ENCODE measurements at places on chromosomes 3 and 15.

DNA sequence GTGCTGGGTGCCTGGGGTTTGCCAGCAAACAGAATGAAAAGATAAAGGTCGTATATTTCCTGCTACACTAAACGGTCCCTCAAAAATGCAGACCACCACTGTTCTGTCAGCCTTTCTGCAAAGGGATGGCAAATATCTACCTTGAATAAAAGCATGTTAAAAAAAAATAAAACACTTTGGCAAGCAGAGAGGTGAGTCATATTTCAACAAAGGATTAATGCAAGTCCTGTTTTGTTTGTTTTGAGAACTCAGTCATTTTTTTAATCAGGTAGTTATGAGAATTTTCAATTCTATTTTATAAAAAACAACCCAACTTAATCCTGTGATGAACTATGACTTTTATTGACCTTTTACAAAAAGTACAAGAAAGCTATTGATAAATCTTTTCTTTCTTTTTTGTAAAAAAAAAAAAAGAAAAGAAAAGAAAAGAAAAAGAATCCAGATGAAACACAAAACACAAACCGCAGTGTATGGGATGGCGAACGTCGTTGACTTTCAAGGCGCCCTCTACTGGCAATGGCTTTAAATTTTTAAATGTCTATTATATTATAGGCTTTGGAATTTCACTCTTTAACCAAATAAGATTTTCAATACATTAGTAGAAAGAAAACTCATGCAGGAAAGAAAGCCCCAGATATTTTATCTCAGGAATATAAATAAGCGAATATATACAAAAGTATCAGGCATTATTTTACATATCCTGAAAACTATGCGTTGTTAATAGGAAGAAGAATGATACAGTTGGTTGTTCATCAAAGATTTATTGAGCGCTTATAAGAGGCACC is 87.8 kb downstream of the NCEH1 start:
- DNase-seq = peak; percentile 20

DNA sequence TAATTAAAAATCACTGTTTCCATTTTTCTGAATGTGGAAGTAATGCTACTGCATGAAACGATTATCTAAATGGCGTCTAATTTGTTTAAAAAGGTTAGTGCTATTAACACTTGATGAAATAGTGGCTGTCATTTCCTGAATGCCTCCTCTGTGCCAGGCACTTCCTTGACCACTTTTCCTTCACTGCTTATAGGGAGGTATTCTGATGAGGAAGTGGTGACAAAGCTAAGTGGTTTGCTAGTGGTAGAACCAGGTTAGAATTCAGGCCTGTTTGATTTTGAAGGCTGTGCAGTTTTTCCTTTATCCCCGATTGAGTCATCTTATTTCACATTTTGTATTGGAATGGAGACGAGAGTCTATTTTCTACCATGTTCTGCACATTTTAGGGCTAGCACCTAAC is 119.0 kb downstream of the USP13 start:
- DNase-seq = no peak

DNA sequence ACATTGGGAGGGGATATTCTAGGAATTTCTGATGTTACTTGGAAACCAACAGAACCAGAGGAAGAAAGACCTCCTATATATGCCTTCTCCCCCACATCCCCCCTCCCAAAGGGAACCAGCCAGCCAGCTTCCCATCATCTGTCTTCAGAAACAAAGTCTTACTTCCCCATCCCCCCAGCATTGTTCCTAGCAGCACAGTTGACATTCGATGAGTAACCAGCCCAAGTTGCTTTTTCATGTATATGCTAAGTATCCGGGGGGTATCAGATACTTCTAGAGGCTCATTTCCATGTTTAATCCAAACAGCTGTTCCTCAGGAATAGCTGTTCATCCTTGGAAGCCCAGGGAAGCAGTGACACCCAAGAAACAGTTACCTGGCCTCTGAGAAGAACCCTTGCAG is 16.0 kb downstream of the RMDN3 start:
- no peak for DNase-seq

DNA sequence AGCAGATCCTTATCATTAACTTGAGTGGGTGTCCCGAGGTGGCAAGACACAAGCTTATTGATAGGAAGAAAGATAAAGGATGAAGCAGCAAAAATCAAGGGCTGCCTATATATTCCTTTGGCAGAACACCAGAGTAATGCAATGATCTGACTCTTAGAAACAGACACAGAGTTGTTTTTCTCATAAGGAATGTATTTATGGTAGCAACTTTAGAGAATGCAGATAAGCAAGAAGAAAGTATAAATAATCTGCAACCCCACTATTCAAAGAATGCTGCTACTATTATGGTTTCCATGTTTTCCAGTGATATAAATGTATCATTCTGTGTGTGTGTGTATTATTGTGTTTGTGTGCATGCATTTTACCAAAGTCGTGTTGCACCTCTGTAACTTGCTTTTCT is 208.3 kb downstream of the THSD4 start:
- no peak for DNase-seq

DNA sequence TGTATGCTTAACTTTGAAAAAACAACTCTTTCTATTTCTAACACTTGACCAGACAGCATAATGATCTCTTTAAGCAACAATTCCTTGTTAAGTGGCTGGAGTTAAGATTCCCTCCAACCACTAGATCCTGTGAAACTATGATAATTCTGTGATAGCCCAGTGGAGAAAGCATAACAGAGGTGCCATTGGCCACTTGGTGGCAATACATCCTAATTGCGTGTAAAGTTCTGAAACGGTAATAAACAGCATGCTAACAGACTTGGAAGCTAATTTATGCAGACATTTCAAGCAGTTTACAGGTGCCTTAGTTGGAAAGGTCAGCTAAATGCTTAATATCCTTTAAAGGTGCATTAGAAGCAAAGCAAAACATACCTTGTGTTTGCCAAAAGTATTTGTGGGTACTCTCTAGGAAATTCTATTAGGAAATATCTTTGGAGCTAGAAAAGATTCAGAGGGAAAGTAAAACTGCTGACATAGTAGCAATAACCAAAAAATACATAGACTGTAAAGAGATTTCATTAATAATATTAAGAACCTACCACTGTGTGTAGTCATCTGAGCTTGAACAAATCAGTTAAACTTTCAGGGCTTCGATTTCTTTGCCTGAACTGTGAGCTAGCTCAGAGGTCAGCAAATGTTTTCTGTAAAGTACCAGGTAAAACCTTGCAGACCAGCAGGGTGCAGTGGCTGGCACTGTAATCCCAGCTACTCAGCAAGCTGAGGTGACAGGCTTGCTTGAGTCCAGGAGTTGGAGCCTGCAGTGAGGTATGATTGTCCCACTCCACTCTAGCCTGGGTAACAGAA is 19.0 kb upstream of the CSTA start:
- DNase-seq = no peak

DNA sequence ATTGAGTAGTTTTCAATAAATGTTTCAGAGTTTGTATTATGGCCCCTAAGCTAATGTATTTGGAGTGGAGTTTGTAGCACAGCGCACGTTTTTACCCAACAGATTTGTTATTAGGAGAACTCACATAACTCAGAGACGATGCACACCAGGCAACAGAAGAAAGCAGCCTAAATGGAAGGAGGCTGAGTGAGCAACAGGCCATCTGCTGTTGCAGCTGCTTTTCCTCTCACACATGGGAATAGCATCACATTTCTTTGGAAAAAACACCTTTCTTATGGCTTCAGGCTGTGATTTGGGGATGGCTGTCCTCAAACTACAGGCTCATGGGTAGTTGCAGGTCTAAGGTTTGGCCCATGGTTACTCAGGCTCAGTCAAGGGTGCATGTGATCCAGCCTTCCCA is 469.3 kb upstream of the MCTP2 start:
- no peak for DNase-seq

DNA sequence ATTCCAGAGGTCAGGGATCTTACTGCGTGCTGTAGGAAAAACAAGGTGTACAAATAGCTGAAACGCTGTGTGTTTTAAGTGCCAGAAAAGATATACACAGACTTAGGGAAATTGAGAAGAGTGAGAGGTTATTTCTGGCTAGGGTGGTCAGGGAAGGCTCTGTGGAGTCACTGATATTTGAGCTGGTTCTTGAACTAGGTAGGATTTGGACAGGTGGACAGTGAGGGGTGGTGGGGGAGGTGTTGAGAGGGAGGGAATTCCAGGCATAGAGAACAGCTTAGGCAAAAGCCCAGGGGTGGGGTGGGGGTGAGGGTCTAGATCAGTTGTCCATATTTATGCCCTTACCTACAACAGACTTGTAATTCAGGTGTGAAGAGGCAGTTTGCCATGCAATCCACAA is 7.0 kb downstream of the SEMA6D start:
- no peak for DNase-seq

- DNase-seq = no peak
Observed at GRCh38 chr3:178181784-178182183, 354.5 kb upstream of the KCNMB2 start.
